Naive B cell (primary cell): ENCODE measurements at places on chromosomes 6 and 20.

- DNase-seq, result no peak
These were observed 55.1 kb downstream of the ID4 start for GRCh38 chr6:19892260-19892659.

DNA sequence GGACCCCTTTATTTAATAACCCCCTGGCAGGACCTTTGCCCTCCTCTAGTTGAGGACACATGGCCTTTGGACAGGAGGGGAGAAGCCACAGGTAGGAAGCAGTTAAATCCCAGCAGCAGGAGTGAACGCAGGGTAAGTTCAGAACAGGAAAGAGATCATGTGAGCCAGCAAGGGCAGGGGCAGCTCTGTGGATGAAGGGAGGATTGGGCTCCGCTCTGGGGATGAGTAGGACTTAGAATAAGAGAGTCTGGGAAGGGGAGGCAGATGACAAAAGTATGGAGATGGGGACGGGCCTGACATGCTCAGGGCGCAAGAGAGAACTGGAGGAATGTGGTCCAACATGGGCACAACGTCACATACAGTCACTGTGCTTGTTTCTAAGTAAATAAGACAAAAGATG is 89.0 kb downstream of the NDUFAF5 start:
- no peak for DNase-seq

DNA sequence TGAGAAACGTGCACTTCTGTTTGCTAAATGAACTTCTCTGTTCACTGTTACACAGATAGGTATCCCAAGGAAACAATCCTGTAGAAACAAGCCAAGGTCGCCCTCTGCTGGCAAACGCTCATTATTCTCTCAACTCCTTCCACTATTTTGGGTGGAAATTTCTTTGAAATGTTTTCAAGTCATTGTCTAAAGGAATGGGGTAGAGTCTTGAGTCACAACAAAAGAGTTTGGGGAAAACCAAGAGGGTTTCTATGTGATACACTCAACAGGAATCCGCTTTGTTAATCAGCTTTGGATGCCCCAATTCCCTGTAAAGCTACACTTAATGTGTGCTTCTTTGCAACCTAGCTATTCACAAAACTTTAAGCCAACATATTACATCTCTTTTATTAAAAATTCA is 4.6 kb upstream of the RAE1 start:
- DNase-seq, result peak; percentile 36

DNA sequence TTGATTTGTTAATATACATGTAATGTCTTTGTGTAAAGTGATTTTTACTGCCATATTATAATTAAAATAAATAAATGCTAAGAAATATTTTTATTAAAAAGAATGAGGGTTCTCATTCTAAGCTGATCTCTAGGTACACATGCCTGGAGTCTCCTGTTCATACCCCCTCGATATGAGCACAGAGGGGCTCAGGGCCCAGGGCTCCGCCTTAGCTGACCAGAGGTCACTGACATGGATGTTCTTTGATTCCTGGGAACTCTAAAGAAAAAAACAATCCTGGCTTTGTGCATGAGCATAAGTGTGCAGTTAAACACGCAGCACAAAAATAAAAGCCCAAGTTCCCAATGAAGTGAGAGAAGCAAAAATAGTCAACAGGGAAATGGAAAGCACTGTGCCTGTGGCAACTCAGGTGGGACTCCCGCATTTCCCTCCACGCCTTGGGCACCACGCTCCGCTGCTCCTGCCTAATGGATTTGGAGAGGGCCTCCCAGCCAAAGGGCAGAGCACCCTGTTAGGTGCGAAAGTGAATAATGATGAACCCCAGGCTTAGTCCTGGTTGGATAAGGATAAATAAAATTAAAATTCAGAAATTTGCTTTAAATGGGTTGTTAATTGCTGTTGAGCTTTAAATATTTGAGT is 33.3 kb upstream of the QKI start:
- DNase-seq, result no peak

GRCh38 chr20:41406353-41406752 is 39.7 kb upstream of the EMILIN3 start:
- no peak for DNase-seq

- DNase-seq, result peak; percentile 84
These were observed 59.5 kb upstream of the ARMH2 start for GRCh38 chr6:24858177-24858653.

GRCh38 chr6:72876256-72876655 is 254.4 kb downstream of the KCNQ5 start:
- DNase-seq, result no peak

GRCh38 chr20:53343448-53343847 is 250.2 kb downstream of the ZNF217 start:
- DNase-seq, result no peak

- DNase-seq, result no peak
These were observed 19.3 kb upstream of the LY86 start for GRCh38 chr6:6569096-6569810.

GRCh38 chr6:110085285-110085684 is 94.2 kb downstream of the WASF1 start:
- DNase-seq, result no peak

GRCh38 chr20:57114290-57115005 is 152.0 kb downstream of the BMP7 start:
- DNase-seq, result no peak

DNA sequence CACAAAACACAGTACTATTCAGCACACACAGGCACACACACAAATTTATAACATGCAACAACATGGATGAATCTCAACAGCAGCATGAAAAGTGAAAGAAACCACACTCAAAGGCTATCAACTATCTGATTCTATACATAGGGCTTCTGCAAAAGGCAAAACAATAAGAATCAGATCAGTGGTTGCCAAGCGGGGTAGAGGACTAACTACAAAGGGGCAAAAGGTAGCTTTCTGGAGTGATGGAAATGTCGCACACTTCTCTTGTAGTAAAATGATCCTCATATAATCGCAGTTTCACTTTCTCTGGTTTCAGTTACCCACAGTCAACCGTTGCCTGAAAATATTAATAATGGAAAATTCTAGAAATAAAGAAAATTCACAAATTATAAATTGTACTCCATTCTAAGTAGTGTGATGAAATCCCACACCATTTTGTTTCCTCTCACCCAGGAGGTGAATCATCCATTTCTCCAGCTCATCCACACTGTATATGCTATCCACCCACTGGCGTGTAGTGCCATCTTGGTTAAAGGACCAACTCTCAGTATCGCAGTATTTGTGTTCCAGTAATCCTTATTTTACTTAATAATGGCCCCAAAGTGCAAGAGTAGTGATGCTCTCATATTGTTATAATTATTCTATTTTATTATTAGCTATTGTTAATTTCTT is 12.8 kb upstream of the PLN start:
- DNase-seq, result no peak

- DNase-seq, result no peak
These were observed 74.0 kb upstream of the RALGAPA2 start for GRCh38 chr20:20786428-20786827.

- no peak for DNase-seq
These were observed 11.9 kb downstream of the ERMARD start for GRCh38 chr6:169763308-169763707.

DNA sequence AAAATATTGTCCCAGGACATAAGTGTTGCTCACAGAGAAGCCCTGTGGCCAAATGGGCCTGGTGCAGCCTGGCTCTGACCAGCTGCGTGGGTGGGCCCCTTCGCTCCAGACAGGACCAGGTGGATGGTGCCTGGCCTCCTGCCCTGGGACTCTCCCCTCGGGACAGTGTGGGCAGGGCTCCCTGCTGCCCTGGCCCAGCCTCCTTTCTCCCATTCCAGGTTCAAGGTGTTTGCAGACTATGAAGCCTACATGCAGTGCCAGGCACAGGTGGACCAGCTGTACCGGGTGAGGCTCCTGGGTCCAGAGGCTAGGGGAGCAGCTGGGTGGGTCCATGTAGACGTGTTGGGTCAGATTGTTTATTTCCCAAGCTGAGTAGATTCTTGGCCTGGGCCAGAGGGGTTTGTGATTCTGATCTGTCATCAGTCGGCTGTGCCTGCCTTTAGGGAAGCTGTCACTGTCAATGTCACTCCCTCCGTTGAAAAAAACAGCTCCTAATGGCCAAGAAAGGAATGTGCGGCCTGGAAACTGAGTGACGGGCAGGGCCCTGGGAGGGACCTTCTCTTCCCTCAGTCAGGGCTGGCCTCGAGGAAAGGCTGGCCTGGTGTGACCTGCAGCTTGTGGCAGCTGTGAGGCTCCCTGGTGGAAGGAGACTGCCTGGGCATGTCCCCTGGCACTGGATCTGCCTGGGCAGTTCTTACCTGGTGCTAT is 47.7 kb downstream of the PYGB start:
- no peak for DNase-seq

- no peak for DNase-seq
These were observed 535 bp downstream of the CCN5 start for GRCh38 chr20:44715499-44716308.

DNA sequence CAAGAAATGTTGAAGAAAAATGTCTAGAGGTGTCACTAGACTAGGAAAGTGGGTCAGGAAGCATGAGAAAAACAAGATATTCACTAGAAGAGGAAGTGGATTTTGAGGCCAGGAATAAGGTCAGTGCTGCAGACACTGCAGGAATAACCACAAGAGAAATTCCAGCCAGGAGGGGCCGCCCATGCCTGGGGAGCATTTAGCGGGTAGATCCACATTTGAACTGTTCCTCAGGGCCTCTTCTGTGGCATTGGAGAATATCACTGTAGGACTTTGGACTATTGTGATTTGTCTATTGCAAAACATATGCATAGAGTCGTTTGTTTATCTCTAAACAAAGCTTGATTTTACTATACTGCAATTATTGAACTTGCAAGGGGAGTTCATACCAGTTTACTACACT is 49.6 kb upstream of the CCDC28A start:
- DNase-seq, result no peak

DNA sequence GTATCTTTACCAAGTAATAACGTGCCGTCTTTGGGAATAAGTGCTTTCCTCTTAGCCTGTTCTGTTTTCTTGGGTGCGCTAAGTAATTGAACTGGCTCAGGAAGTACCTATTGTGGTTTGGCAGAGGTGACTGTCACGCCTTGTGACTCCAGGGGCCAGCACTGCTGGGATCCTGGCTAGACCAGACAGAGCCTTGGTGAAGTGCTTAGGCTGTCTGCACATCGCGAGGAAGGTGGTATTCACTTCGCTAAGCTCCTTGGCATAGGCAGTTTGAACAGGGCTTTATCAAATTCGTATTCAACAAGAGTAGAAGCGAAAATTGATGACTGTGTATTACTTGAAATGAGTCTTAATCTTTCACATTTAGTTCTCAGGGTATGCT is 17.6 kb downstream of the PRDM1 start:
- peak; percentile 45 for DNase-seq

DNA sequence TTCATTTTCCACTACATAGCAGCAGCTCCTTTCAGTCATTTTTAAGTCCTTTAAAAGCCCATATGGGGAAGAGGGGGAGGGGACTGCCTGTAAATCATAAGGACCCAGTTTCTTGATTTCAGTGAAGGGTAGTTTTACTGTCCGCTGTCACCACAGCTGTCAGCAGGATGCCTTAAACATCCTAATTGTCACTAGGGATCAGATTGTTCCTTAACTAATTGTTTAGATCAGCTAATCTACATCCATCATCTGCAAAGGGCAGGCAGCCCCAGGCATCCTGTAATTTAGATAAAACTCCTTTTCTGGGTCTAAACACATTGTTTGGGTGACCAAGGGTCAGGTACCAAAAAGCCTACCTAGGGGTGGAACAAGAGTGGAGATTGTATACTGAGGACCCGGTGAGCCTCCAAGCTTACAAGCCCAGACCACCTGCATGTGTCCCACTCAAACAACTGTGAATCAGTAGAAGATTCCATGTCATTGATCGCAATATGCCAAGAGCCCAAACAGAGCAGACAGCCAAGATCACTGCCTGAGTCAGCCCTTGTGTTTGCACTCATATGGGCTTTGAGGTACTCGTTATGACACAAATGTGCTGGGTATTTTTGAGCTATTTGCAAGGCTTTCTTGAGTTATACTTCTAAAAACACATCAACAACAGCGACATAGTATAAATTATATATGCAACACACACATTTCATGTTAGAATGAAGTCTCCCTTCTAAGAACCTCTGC is 198.7 kb upstream of the CEP162 start:
- DNase-seq, result no peak

DNA sequence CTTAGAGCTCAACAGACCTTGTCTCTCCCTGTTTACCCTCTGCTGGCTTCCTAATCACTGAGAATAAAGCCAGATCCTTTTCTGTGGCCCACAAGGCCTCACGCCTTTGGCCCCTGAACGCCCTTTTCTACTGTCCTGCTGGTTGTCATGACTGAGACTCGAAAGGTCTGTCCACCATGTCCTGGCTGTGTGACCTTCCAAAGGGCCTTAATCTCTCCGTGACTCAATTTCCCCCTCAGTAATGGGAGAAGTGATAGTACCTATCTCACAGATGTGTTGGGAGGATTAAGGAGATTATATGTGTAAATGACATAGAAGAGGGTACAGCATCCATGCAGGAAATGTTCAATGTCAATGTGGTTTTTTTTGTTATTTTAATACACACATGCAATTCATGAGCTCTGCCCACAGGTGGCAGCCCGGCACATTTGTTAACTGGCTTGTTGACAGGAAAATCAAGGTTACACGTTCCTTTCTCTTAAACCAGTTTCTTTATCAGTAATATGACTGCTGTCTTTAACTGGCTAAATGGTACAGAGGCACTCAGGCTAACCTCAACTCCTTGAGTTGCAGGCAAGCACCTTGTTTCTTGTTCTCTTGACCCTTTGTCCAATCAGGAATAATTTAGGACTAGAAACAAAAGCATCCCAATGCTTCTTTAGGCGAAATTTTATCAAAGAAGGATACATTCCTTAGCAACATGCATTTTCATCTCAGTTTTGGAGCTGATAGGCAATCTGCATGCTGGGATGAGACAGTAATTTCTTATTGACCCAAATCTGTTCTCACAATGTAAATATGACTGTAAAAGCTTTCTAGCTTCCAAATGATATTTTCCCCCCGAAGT is 16.6 kb downstream of the SLC22A1 start:
- DNase-seq, result peak; percentile 11

DNA sequence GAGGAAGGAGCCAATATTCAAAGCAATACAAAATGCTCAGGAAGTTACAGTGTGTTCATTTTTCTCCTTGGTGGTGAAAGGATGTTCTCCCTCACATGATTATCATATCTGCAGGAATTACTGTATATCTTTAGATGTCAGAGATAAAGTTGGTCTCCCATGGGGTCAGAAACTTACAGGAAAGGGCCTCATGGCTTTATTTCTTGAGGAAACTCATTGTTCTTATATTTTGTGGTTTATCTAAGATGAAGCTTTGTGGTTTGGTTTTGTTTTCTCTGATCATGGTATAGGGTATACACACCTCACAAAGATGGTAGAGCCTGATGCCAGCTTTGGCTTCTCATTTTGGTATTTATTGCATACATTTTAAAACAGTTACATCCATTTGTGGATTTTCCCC is 100.5 kb upstream of the STXBP5 start:
- no peak for DNase-seq
